ENCODE measurements at places on chromosomes 11 and 22. TPM values are rescaled to one million over a fixed set of nuclear protein-coding genes. Genes with fewer than 3 reads are reported as not detected.

- DNase-seq = no peak
Observed at GRCh38 chr22:40238425-40239344, 61.0 kb downstream of the TNRC6B start.

The GALR3 gene
- total RNA-seq = under 0.01 TPM

DNA sequence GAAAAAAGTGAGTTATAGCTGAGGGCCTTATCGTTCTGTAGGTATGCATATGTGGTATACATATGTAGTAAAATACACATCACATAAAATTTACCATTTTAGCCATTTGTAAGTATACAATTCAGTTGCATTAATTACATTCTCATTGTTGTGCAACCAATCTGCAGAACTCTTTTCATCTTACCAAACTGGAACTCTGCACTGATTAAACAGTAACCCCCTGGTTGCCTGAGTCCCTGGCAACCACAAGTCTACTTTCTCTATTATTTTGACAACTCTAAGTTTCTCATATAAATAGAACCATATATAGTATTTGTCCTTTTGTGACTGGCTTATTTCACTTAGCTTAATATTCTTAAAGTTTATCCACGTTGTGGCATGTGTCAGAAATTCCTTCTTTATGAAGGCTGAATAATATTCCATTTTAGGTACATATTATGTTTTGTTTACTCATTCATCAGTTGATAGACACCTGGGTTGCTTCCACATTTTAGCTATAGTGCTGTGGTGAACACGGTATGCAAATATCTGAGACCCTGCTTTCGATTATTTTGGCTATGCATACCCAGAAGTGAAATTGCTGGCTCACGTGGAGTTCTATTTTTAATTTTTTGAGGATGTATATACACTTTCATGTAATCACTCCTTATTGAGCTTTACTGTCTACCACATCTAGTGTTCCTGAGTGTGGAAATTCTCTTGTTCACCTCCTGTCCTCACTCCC lies 1.6 kb upstream of the DDX10 start:
- DNase-seq = no peak

GRCh38 chr11:126630488-126630887 lies 275.0 kb downstream of the ST3GAL4 start:
- no peak for DNase-seq

The KLHDC7B gene
- 1.6 TPM for total RNA-seq

The RASSF7 gene
- 30.2 TPM for total RNA-seq

DNA sequence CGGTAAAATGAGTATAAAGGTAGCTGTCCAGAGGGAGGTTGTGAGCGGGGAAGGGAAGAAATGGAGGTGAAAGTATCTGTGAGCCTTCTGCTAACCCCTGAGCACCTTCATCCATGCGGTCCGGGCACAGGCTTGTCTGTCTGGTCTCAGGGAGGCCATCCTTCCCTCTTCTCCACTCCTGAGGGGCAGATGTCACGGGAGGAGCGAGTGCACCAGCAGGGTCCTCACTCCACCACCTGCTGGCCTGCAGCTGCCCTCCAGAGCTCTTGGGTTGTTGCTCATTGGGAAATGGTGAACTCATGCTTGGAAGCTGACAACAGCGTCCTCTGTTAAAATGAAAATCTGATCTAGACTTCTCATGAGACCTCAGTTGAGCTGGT lies 33.8 kb upstream of the WNT11 start:
- DNase-seq = no peak

The SLC5A4 gene
- not detected for total RNA-seq

The GGA1 gene
- total RNA-seq = 57.6 TPM

The RTN4R gene
- 8.9 TPM for total RNA-seq

DNA sequence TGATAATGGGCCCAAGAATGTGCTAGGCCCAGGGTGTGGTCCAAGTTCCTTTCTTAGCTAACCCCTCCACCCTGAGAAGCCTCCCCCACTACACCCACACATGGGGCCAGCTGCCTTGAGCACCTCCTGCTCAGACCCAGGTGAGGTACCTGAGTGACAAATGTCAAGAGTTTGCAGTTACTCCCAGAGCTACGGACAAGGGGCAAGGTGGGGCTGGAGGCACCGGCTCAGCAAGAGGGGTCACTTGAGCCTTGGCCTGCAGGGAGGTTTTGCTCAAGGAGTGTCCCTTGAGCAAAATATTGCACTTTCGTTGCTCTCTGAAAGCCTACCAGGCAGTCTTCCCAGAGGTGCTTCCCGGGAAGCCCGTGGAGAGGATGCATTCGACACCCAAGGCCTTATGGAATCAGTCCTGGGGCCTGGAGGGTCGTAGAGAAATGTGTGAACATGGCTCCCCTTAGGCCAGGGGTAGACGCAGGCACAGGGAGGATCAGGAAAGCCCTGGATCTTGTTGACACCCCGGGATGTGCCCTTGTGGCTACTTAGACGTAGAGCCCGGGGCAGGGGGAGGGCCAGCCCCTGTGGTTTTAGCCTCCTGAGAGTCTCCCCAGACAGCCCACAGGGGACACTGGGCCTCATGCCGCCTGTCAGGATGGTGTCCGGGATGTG lies 114.2 kb downstream of the KCNQ1 start:
- DNase-seq = no peak

GRCh38 chr22:47195156-47195483 lies 432.7 kb downstream of the TBC1D22A start:
- DNase-seq = no peak

The MS4A1 gene
- 3.2 TPM for total RNA-seq

The CBLIF gene
- not detected for total RNA-seq

DNA sequence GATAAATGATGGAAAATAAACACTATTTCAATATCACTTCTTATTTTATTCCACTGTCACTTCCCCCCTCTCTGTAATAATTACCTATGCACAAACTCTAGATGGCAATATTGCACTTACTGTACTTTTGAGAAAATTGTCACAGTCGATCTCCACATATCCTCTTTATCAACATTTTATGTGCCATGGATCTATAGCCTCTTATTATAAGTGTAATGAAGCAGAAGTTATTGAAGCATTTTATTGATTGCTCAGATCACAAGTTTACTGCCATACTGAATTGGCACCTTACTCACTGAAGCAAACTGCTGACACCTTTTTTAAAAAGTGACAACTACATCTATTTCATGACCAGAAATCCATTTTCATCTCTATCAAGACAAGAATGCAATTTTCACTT lies 133.4 kb downstream of the DCDC1 start:
- DNase-seq = no peak

- DNase-seq = no peak
Observed at GRCh38 chr11:3802011-3802790, 4.8 kb upstream of the NUP98 start.

- no peak for DNase-seq
Observed at GRCh38 chr11:129639300-129639699, 176.3 kb upstream of the TMEM45B start.

The RIC3 gene
- total RNA-seq = 5.7 TPM

The APOA5 gene
- not detected for total RNA-seq

DNA sequence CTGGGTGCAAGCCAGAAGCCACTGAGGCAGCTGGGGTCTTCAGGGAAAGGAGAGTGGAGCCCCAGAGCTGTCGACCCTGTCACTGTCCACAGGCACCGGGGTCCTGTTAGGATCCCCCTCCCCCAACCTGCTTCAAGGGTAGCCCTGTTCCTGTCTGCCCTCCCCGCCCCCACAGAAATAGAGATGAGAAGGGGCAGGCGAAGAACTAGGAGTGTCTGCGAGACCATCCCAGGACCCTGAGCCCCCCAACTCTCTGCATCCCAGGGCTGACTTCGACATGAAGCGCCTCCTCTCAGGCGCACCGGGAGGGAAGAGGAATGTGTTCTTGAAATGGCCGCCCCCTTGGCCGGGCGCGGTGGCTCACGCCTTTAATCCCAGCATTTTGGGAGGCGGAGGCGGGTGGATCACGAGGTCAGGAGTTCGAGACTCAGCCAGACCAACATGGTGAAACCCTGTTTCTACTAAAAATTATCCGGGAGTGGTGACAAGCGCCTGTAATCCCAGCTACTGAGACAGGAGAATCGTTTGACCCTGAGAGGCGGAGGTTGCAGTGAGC lies 607 bp upstream of the ZNF70 start:
- DNase-seq = no peak

DNA sequence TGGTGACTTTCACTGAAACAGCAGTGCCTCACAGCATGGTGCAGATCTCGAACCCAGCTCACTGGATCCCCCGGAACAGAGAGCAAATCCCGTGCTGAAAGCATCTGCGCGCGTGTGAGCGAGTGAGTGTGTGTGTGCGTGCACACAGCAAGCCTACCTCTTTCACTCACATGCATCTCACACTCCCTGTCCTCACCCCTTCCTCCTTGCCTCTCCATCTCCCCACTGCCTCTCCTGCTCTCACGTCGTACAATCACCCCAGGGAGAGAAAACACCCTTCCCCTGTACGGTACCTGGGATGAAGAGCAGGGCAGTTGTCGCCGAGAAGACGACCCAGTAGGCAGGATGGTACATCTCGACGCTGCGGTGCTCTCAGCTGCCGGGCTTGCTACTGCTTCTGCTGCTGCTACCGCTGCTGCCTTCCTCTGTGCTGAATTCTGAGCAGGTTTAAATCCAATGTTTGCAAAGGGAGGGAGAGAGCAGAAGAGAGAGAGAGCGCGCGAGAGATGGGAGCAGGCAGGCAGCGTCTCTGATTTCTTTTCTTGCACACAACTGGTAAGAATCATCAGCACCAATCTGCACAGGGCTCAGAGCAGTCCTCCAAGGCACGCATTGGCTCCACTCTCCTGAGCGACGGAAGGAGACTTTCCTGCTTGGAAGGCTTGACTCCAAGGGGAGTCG lies at the start of gene OPCML:
OPCML (minus strand) TSS at position 531 of the 681 bp plus-strand sequence.
- DNase-seq = no peak

- no peak for DNase-seq
Observed at GRCh38 chr11:11963842-11964773, 44.3 kb downstream of the DKK3 start.

The TMEM179B gene
- total RNA-seq = 49.3 TPM

DNA sequence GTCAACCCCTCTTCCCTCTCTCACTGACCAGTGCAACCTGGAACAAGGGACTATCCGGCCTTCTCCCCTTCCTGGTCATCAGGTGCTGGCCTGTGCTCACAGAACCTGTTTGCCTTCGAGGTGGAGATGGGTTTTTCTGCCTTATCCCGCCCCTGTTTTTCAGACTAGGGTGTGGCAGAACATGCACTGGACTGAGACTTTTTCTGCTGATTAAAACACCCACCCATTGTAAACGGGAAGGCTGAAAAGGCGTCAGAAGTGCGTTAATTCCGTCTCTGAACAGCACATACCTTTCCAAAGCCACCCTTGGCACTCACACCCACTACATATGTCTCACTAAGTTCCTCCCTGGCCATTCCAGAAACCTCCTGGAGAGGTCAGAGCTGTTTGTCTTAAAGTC lies 4.4 kb upstream of the B3GNT6 start:
- no peak for DNase-seq

The C22orf15 gene
- total RNA-seq = 1.6 TPM

DNA sequence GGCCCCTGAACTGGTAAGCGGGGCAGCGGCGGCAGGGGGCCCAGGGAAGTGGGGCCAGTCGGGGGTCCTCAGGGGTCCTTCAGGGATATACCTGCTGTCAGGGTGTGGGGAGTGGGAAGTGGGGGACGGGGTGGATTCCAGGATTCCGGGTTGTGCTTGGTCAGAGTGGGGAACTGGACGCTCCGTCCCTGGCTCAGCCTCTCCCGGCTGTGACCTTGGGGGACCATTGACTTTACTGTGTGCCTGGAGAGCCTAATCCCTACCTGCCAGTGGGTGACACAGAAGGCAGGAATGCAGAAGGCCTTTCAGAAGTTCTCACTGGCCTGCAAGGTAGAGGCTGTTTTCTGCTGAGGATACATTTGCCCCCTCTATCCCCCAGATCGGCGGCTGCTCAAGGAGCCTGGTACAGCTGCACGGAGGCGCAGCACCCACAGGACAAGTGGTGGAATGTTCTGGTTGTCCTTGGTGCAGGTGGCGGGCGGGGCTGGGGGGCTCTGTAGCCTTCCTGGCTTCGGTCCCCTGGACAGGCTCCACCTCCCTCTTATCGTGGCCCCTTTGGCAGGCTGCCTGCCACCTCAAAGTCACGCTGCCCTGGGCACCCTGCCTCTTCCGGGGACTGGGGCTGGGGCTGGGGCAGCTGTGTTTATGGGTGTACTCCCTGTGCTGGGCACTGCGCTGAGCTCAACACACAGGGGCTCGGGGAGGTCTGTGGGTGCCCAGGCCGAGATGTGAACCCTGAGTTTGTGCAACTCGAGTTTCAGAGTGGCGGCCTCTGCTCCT lies 18.4 kb downstream of the KCNQ1 start:
- no peak for DNase-seq

DNA sequence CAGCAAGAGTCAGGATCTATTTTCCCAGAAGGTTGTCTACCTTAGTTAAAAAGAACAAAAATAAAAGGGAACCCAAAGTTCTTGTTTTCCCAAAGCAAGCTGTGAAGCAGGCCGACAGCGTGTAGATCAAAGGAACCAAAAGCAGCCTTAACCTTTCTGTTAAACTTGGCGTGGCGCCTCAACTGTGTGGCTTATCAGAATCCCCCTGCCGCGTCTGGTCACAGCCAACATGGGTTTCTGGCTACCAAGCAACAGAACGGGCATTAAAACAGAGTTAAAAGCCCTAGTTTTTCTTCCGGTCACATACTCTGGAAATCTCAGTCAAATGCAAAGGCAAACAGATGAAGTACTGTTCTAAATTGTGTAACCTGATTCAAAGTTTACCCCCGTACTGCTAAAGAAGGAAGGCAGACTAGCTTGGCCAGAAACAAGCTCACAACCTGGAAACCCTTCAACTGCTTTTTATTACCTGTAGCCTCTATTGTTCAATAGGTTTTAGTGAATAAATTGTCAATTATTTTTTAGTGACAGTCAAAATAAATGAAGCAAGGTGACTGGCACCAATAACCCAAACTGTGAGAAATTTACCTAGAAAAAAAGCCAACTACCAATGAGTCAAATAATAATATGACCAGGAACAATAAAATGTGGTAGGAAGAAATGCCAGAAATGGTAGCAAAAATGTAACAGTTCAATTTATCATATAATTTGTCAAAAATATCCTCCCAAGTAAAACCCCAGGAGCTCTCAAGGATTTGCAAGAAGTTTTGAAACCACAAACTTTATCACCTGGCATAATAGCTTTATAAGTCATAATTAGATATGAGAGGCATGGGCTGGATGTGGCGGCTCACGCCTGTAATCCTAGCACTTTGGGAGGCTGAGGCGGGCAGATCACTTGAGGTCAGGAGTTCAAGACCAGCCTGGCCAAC lies 21.4 kb downstream of the CHKA start:
- DNase-seq = no peak

The APIP gene
- total RNA-seq = 12.4 TPM

DNA sequence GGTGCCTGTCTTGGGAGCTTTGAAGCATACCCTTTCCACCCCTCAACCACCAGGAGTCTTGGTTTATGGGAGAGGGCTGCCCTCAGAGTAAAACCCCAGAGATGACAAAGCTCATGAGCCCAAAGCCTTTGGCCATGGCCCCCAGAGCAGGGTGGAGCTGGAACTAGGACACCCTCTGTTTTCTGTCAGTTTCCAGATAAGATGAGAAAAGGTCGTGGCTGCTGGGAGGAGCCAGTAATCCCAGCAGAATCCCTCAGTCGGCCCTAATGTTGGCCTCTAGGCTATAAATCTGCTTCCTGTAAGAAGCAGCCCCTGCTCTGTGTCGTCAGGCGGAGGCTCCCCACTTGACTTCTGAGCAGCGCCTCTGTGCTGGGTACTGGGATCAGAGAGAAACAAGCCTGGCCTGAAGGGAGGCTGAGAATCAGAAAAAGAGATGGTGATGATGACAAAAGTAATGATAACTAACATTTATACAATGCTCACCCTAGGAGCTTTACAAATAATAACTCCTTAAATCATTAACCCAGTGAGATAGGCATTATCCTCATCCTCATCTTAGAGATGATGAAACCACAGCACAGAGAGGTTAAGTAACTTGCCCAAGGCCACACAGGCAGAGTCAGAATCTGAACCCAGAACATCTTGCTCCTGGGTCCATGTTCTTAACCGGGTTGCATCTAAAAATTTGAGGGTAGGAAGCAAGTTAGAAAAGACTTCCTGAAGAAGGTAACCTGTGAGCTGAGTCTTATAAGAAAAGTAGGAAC lies 471.4 kb downstream of the SOX6 start:
- DNase-seq = no peak
